Chondrocyte (in vitro differentiated cells): ENCODE measurements at places on chromosomes 7 and 10. TPM values are rescaled to one million over a fixed set of nuclear protein-coding genes. Genes with fewer than 3 reads are reported as not detected.

Gene BICC1
- total RNA-seq, result 32.2 to 51.1 TPM (median 32.4 TPM) in 3 replicates

- no peak for DNase-seq
Observed at GRCh38 chr7:124791426-124791825, 25.8 kb upstream of the GPR37 start.

DNA sequence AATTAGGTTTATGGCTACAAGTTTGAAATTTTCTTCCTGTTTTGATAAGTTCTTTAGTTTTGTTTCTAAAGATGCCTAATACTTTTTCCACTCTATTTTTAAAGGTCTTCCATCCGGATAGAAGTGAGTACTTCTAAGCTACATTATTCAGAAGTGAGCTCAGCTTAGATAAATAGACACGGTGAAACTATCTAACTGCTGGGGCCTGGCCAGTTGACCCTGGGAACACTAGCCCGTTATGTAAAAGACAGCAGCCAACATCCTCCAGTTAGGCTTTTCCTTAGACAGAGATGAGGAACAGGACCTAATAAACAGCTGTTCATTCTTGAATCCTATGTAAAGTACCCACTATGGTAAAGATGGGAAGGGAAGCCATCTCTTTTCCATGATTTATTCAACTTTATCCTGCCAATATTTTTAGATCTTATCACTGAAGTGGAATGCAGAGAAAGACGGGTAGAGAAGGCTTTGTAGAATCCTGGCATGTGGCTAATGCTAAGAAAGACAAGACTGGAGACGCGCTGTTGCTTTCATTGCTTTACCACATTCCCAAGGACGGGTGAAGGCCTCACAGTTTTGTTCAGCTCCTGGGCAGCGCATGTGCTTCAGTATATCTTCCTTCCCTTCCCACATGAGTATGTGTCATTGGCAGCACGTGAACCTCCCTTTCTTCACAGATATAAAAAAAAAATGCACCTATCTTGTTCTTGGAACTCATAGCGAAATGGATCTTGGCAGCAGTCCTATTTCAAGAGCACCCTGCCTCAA lies 340.0 kb upstream of the MEOX2 start:
- DNase-seq, result no peak

- no peak for DNase-seq
Observed at GRCh38 chr10:114308531-114309363, 69.7 kb downstream of the VWA2 start.

GRCh38 chr7:45885264-45885882 lies 2.9 kb upstream of the IGFBP1 start:
- no peak for DNase-seq

Gene ANKRD2
- 0.46 to 0.60 TPM (median 0.54 TPM) in 3 replicates for total RNA-seq

Gene CNTNAP2
- 0.27 to 1.2 TPM (median 0.36 TPM) in 3 replicates for total RNA-seq

Gene IGF2BP3
- total RNA-seq, result 47.9 to 55.4 TPM (median 53.0 TPM) in 3 replicates

DNA sequence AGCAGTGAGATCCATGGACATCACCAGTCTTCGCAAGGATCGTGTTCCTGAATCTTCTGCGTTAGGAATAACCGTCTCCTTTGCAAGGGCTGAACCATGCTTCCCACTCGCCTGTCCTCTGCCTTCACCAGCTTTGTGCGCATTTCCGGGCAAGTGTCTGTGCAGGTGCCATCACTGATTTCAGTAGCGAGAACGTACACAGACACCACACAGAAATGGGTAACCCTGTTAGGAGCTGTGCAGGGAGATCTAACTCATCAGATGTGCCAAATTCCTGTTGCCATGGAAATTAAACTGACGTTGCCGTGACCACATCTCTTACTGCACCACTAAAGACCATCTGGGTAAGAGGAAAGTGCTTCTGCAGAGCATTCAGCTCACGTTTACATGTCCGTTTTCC lies 146.3 kb downstream of the DIP2C start:
- peak; percentile 30 for DNase-seq
